ENCODE measurements at places on chromosomes 3 and 15.

DNA sequence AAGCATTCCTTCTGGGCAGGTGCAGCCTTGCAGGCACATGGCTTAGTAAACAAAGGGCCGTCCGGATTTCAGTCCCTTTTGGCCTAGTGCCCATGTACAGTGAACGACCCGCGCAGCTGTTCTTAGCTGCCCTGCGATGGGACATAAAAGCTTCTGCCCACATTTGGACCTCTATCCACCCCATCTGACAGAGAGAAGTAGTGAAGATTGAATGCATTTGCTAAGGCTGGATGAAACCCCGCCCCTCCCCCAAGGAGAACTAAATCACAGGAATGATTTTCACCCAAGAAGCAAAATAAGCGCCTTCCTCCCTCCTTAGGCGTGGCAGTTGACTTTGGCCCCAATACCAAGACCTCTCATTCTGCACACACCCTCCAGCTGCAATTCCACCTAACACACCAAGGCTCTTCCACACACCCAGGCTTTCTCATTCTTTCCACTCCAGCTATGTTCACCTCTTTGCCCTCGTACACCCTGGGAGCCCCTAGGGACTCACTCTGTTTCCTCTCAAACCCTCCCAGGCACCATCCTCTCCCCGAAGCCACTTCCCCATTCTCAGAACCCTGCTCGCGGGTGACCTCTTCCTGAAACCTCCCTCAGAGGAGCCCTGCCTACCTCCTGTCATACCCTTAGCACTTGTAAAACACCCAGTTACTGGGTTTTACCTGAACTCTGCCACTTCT, 14.1 kb upstream of the HRH1 start:
- DNase-seq = no peak

DNA sequence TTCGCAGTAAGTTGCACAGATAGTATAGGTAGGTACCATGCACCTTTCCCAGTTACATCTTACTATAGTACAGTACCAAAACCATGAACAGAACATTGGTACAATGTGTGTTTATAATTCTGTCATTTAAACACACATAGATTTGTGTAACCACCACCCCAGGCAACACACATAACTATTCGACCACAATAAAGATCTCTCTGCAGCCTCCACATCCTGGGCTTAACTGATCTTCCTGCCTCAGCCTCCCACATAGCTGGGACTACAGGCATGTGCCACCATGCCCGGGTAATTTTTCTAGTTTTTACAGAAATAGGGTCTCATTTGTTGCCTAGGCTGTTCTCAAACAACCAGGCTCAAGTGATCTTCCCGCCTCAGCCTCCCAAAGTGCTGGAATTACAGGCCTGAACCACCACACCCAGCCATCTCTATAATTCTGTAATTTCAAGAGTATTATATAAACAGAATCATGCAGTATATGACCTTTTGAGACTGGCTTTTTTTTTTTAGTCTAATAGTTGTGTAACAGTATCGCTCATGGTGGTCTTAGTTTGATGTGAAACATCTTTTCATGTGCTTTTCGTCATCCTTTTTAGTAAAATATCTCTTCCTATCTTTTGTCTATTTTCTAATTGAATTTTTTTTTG, 13.3 kb upstream of the TMF1 start:
- no peak for DNase-seq

- peak; percentile 79 for DNase-seq
These were observed at the start of gene ACY1 for GRCh38 chr3:51982838-51983577. ACY1 (plus strand) TSS chr3:51983535; CDS start chr3:51984065, 530 bp downstream.

DNA sequence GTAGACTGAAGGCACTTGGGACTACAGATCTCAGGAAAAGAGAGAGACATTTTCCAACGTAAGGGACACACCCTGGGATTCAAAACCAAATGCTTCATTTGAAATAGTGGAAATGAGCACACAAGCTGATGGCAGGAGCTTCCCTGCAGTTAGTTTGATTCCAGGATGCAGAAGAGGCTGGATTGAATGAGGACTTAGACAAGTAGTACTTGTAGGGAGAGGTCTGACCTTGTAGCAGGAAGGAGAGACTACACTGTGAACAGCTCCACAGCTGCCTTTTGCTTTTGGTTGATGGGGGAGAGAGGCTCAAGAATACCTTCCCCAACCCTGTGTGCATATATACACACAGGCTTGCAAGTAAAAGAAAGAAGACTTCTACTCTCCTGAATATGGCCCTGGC, 51.5 kb downstream of the PDE8A start:
- no peak for DNase-seq

GRCh38 chr3:183098536-183099025, 715 bp downstream of the MCCC1 start:
- no peak for DNase-seq

- no peak for DNase-seq
These were observed 17.5 kb downstream of the ABCF3 start for GRCh38 chr3:184203526-184203925.

GRCh38 chr3:12885583-12885930, 44.2 kb upstream of the RPL32 start:
- DNase-seq = no peak

GRCh38 chr15:64982472-64982871, 7.2 kb downstream of the SPG21 start:
- DNase-seq = no peak

GRCh38 chr15:27955087-27955486, 144.0 kb downstream of the OCA2 start:
- no peak for DNase-seq

DNA sequence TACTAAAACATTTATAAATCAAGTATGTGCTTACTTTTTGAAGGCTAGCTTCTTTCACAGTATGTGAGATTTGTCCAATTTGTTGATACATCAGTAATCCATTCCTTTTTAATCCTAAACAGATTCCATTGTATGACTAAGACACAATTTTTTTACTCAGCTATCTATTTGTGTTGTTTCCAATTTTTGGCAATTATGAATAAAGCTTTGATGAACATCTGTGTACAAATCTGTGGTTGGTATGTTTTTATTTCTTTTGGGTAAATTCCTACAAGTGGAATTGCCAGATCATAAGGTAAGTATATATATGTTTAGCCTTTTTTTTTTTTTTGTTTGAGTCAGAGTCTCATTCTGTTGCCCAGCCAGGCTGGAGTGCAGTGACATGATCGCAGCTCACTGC, 56.2 kb upstream of the VEPH1 start:
- DNase-seq = no peak

GRCh38 chr15:74027688-74028087, 33.2 kb downstream of the PML start:
- no peak for DNase-seq

DNA sequence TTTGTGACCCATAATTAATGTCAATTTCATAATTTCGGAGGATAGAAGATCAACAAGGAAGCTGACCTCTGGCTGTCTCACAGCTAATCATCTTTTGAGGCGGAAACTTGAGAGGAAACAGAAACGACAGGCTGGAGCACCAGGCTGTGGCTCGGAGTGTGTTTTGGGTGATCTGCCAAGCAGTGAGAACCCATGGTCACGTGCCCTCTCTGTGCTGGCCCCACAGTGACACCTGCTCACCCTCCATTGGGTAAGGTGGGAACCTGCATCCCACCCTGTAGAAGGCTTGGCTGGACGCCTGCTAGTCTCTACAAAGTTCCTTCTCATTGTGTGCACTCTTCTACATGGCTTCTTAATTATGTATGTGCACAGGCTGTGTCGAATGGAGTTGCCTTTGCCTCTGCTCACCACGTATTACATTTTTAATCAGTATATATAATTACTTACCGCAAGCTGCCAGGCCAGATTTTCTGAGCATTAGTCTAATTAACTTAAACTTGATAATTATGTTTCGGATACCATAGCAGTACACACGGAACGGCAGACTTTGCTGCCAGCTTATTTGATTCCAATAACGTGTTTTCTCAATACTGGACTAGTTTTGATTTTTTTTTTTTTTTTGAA, 719.4 kb upstream of the CFAP20DC start:
- no peak for DNase-seq

GRCh38 chr15:40819048-40819447, 9.5 kb downstream of the PPP1R14D start:
- DNase-seq = no peak

DNA sequence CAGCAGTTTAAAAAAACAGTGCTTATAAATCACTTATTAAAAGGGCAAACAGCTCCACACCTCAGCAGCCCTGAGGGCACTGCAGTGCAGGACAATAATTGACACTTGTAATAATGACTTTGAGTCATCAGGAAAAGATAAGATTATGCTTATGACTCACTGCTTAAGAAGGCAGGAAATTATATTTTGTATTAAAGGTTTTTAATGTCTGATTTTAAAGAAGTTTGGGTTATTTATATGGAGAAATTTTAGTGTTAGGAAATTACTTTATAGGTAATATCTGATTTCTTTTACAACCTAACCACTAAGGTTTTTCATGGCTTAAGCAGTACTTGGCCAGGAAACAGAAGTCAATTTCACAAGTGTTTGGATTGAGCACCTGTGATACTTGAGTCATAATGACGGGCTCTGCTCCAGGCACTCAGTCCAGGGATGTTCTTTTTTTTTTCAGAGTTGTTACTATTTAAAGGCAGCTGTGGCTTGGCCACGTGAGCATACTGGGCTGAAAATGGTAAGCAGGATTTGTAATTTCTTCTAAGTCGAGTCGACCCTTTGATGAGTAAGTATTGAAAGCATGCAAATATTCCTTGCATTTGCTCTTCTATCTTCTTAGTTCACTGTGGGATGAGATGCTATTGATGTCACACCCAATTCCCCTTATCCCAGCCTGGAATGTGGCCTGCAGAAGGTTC, 21.6 kb upstream of the SLC6A20 start:
- DNase-seq = no peak

GRCh38 chr3:14789221-14789620, 29.5 kb upstream of the FGD5 start:
- peak; percentile 6 for DNase-seq

GRCh38 chr15:48695088-48695826, 49.7 kb upstream of the FBN1 start:
- DNase-seq = no peak

- DNase-seq = no peak
These were observed 40.7 kb upstream of the LMCD1 start for GRCh38 chr3:8460815-8461456.

DNA sequence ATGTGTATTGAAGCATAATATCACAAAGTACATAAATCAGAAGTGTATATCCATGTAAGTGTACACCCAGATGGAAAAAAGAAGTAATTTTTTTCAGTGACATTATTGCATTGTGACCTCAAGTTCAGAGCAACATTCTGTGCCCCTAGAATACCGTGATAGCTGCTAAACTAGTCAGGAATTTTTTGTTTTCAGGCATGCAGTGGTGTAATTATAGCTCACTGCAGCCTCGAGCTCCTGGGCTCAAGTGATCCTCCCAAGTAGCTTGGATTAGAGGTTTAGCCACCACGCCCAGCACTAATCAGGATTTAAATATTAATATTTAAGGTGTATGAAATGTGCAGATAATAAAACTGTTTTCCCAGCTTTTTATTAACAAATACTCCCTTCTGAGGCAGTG, 25.5 kb downstream of the SEC62 start:
- no peak for DNase-seq

DNA sequence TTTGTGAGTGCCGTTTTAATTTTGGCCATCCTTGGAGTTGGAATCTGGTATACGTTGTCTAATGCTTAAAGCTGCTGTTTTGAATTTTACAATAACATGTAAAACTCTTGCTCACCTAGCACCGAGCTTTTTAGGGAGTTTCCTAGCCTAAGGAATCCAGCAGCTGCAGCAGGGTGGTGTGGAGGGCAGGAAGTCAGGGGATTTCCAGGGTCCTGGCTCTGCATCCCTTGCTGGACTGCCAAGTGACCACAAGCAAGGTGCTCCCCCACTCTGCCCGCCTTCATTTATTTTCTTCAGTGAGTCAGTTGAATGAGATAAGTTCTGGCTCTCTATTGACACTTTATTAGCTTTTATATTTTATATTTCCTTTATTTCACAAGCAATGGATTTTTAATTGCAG, 113.7 kb downstream of the ATG7 start:
- DNase-seq = no peak

DNA sequence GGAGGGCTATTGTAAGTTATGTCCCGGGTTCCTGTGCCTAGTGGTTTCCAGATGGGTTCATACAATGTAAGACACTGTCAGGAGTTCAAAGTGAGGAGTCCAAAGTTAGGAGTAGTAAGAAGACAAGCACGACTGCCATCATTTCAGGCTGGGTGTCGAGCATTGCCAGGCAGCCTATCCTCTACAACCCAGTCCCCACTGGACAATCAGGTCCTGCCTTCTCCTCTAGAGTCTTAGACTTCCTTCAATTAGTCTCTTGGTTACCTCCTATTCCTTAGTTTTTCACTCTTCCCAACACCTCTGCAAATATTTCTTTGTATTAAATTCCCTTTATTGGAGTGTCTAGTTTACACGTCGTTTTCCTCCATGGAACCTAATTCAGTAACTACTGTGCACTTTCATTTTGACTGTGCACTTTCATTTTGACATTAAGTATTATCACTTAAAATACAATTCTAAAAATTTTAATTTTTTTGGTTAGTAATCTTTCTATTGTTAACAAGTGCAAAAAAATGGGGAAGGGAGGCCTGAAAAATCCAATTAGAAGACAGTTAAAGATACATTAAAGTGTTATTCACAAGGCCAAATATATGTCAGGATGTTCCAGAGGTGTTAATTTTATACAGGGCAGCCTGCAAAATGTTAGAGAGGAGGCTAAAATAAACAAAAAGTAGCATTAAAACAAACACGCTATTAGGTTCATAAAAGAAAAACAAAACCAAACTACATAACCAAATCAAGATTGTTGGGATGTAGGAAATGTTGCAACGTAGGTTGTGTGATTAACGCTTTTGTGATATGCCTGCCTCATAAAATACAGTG, 155.3 kb downstream of the TBL1XR1 start:
- no peak for DNase-seq

GRCh38 chr15:57796146-57796545, 89.6 kb downstream of the POLR2M start:
- no peak for DNase-seq

GRCh38 chr15:64774037-64774628, 1.3 kb downstream of the RBPMS2 start:
- DNase-seq = no peak

- DNase-seq = no peak
These were observed 55.5 kb downstream of the FNDC3B start for GRCh38 chr3:172094621-172095557.

- no peak for DNase-seq
These were observed 43.9 kb downstream of the NSMCE3 start for GRCh38 chr15:29225534-29226234.

- DNase-seq = no peak
These were observed 121.4 kb upstream of the PHLDB2 start for GRCh38 chr3:111737706-111738086.

- DNase-seq = no peak
These were observed 1.4 kb upstream of the CYP1A1 start for GRCh38 chr15:74726774-74727164.

- DNase-seq = no peak
These were observed 258.2 kb downstream of the ADAMTS17 start for GRCh38 chr15:100083572-100083971.

- no peak for DNase-seq
These were observed 217.9 kb upstream of the DCBLD2 start for GRCh38 chr3:99119385-99119784.

- DNase-seq = no peak
These were observed 165.2 kb upstream of the LMCD1 start for GRCh38 chr3:8336456-8336855.

- DNase-seq = no peak
These were observed 65.1 kb downstream of the LDHAL6B start for GRCh38 chr15:59271595-59272201.

- DNase-seq = no peak
These were observed 29.5 kb downstream of the LINS1 start for GRCh38 chr15:100572362-100572983.
